Omental fat pad (tissue), 4 donors: ENCODE measurements at places on chromosomes 4 and X. TPM values are rescaled to one million over a fixed set of nuclear protein-coding genes. Genes with fewer than 3 reads are reported as not detected.

GRCh38 chr4:189740873-189741272 is 199.8 kb upstream of the FRG1 start:
- DNase-seq, result no peak

DNA sequence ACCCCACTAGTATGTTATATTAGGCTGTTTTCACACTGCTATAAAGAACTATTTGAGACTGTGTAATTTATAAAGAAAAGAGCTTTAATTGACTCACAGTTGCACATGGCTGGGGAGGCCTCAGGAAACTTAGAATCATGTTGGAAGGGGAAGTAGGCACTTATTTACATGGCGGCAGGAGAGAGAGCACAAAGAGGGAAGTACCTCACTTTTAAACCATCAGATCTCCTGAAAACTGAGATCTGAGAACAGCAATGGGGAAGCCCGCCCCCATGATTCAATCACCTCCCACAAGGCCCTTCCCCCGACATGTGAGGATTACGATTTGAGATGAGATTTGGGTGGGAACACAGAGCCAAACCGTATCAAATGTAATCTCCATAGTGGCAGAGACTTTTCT is 45.4 kb upstream of the XK start:
- DNase-seq, result no peak

DNA sequence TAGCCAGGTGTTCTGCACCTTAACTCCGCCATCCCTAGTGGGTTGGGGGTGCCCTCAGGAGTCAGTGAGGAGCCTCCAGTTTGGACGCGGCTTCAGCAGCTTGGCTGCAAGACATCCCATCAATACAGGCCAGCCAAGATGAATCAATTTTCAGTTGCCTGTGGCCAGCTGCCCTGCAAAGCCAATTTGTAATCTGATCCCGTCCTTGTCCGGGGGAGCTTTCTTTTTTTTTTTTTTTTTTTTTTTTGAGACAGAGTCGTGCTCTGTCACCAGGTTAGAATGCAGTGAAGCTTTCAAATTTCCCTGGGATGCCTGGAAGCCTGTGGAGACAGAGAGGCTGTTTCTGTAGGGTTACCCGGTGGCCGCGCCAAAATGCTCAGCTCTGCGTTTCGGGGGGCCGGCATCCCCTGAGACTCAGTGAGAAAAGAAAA is 192.5 kb downstream of the ASMT start:
- no peak for DNase-seq

DNA sequence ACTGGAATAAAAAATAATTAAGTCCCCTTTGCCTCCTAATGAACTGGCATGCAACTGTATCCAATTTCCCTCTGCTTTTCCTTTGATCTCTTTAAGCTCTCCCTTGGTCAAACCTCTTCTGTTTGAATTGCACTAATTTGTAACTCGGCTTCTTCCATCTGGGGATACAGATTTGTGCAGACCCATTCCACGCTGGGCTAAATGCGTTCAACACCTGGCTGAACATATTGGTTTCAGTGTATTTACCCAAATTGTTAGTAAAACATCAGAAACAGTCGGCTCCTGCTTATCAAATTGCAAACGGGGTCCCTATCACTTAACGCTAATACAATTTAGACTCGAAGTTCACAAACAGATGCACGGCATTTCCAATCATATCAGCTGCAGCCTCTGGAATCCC is 124.9 kb upstream of the TAPT1 start:
- DNase-seq, result no peak

- DNase-seq, result no peak
Observed at GRCh38 chr4:118350961-118351360, 1.8 kb downstream of the PRSS12 start.

GRCh38 chrX:643241-643595 is 12.6 kb downstream of the SHOX start:
- no peak for DNase-seq

DNA sequence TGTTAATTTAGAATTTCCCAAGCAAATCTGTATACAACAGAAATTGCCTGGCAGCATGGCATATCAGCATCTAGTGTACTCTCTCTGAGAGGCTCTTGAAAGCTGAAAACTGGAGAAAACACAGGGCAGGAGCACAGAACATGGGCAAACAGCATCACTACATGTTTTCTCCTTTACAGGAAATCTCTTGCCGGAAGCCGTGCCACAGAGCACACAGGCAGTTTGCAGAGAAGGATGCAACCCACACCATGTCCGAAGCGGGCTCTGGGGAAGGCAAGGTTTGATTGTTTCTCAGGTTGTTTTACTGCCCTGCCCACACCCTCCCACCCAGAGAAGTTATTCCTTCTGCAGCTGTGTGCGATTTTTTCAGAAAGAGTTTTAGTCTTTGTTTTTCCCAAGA is 41.1 kb upstream of the FAM9C start:
- DNase-seq, result no peak

DNA sequence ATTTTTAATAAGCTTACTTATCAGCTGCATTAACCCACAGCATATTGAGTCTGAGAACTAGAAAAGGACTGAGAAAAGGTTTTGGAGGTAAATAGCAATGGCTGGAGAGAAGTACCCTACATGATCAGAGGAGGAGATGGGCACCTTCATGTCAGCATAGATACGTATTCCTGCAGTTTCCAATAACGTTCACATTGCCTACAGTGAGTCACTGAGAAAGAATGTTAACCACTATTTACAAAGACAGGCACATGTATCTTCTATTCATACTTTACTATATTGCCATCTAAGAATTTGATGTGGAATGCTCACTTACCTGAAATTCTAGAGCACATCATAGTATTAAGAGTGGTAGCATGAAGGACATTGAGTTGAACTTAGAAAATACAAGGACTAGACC is 92.5 kb downstream of the TLL1 start:
- no peak for DNase-seq

DNA sequence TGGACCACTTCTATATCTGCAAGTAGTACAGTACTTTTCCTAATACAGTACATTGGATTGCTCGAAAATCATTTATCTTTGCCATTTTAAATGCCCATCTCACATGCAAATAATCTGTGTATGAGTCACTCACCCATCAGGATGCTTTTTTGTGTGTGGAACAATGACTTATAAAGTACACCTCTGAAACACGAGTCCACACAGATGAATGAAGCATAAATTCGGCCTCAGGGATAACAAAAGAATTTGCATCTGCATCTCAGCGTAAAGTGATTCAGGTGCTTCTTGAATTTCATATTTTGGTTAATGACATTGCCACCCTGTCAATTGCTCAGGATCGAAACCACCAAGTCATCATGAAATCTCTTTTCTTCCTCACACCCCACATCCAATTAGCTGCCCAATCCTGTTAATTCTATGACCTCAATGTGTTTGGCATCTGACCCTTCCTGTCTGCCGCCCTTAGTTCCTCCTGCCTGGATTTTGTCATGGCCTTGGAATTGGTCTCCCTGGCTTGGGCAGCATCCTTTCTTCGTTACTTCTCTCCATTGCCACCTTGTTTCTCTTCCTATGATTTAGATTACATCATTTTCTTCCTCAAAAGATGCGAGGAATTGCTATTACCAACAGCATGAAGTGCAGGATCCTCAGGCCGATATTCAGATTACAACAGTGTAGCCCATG is 161.6 kb upstream of the MID1 start:
- no peak for DNase-seq

GC gene
- total RNA-seq, result not detected

MTMR8 gene
- total RNA-seq, result 2.0 TPM

C4orf51 gene
- not detected for total RNA-seq
